C1 segment of cervical spinal cord (tissue), 14 donors: ENCODE measurements at places on chromosomes 3 and 15.

- DNase-seq: no peak
These were observed 22.3 kb downstream of the THRB start for GRCh38 chr3:24472358-24472757.

GRCh38 chr15:77830051-77830468 lies 197.3 kb upstream of the LINGO1 start:
- no peak for DNase-seq

DNA sequence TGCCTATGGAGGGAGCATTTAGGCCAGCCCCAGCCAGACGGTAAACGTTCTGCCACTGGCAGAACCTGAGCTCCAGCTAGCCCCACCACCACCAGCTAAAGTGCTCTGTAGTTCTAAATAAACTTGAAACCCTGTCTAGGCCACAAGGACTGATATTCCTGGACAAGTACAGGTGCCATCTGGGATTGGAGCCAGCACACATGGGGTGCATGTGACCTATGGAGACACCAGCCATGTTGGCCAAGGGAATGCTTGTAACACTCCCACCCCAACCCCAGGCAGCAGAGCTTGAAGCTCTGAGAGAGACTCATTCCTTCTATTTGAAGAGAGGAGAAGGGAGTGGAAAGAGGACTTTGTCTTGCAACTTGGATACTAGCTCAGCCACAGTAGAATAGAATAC lies 284.5 kb upstream of the DCBLD2 start:
- DNase-seq: no peak

DNA sequence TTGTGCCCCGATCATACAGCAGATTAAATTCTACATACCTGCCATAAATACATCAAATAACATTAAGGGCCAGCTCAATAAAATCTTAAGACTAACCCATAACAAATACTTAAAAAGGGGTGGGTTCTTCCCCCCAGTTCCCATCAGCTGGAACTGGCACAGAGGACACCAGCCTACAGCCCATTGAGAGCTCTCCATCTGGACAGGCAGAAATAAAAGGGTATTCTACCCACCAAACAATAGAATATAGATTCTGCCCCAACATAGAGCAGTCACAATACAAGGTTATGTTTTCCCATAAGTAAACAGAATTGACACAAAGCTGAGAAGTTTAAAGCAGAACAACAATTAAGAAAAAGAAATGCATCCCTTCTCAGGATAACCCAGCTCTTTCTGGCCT lies 11.9 kb downstream of the CPOX start:
- DNase-seq: no peak

- DNase-seq: no peak
These were observed 100.8 kb upstream of the SOX2 start for GRCh38 chr3:181610973-181611265.

- no peak for DNase-seq
These were observed 27.4 kb downstream of the CFAP100 start for GRCh38 chr3:126422121-126422520.

DNA sequence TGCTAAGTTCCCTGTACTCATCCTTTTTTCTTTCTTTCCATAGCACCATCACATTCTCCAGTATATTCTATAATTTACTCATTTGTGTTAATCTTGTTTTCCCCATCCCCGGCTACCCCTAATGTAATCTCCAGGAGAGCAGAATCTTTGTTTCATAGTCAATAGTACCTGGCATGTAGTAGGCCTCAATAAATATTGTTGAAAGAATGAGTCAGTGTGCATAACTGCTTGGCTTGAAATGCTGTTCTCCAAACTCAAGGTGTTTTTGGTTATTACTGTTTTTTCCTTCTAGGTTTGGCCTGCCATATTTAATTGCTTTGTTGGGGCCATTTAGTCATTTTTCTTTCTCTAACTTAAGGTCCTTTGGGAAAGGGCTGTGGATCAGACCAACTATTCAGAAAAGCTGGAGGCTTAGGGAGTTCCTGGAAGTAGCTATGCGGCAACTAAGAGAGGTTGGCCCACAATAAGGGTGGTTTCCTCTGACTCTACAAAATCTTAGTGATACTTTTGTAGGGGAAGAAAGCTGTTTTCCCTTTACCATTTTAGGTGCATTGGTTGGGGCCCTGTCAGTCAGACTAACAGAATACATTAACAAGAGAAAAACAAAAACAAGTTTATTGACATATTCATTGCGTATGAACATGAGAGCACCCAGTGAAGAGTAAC lies 28.4 kb downstream of the KAT2B start:
- no peak for DNase-seq

GRCh38 chr3:71521940-71522876 lies 61.3 kb downstream of the FOXP1 start:
- no peak for DNase-seq
